Stimulated activated CD8-positive, alpha-beta memory T cell treated with anti-CD3 and anti-CD28 coated beads, Interleukin-2, amount 100 ng/mL, for 1 hour (primary cell): ENCODE measurements at places on chromosomes 16 and 17.

DNA sequence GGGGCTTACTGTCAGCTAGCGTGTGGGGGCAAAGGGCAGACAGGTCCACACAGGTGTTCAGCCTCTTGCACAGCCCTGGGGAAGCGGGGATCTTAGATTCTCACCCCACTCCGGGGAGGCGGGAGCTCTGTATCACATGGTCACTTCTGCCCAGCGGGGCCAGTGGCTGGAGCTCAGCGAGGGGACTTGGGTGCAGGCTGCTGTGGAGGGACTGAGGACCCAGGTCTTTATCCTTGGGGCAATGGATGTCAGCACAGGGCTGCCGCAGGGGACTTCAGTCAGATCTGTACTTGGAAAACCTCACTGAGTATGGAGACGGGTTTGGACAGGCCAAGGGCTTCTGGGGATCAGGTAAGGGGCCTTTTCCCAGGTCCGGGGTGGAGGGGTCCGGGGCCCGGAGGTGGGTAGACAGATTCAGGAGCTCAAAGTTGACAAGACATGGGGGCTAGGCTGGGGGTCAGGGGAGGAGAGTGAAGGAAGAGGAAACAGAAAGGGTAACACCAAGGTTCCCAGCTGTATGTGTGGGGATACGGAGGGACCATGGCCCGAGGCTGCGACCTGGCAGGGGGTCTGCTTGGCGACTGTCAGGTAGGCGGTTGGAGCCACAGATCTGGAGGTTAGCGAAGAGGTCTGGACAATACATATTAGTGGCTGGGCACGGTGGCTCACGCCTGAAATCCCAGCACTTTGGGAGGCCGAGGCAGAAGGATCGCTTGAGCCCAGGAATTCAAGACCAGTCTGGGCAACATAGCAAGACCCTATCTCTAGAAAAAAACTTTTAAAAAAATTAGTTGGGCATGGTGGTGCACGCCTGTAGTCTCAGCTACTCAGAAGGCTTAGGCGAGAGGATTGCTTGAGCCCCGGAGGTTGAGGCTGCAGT is 15.1 kb upstream of the BAIAP2 start:
- DNase-seq: no peak

DNA sequence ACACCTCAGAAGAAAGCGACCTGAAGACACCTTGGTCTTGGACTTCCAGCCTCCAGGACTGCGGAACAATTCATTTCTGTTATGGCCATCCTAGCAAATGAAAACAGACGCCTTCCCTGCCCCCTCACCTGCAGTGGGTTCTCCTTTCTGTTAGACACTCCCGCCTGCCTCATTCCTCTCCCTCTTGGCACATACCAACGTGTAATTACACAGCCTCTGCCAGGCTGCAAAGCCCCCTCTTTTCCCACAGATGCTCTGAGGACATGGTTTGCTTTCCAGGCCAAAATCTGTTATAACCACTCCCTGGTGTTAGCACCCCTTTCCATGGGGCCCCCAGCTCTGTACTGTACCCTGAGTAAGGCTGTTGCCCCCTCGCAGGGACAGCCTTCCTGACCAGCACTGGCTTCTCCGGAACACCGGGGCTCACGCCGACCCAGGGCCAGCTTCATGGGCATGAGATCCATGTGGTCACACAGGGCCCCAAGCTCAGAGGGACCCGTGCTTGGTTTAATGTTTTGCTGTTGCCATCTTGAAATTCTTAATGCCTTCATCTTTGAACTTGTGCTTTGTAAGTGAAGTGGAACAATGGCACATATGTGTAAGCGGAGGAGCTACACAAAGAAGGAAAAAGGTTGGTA is 64.1 kb downstream of the SDK2 start:
- no peak for DNase-seq

- DNase-seq: no peak
These were observed 250.1 kb upstream of the CDH5 start for GRCh38 chr16:66116163-66117002.

DNA sequence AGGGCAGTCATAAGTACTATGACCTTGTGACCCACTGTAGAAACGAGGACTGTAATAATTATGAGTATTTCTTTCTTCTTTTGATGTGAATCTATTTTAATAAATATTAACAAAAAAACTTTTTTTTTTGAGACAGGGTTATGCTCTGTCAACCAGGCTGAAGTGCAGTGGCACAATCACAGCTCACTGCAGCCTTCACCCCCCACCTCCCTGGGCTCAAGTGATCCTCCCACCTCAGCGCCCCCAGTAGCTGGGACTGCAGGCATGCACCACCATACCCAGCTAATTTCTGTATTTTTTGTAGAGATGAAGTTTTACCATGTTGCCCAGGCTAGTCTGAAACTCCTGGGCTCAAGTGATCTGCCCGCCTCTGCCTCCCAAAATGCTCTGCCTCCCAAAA is 32.6 kb downstream of the SCPEP1 start:
- no peak for DNase-seq

DNA sequence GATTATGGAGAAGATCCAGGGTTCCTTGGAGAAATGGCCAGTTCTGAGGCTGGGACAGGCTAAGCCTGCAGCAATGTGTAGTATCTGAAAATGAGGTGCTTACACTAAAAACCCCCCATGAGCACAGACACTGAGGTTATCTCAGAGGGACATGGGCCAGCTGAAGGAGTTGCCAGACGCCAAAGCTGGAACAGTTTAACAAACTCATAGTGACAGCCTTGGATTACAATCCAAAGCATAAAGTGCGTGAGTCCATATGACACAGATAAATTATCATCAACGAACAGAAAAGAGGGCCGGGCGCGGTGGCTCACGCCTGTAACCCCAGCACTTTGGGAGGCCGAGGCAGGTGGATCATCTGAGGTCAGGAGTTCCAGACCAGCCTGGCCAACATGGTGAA is 11.2 kb upstream of the CAPN15 start:
- DNase-seq: no peak

- no peak for DNase-seq
These were observed 47.8 kb downstream of the MEOX1 start for GRCh38 chr17:43613917-43614316.

GRCh38 chr17:79835470-79835899 is 3.8 kb downstream of the CBX4 start:
- DNase-seq: no peak

DNA sequence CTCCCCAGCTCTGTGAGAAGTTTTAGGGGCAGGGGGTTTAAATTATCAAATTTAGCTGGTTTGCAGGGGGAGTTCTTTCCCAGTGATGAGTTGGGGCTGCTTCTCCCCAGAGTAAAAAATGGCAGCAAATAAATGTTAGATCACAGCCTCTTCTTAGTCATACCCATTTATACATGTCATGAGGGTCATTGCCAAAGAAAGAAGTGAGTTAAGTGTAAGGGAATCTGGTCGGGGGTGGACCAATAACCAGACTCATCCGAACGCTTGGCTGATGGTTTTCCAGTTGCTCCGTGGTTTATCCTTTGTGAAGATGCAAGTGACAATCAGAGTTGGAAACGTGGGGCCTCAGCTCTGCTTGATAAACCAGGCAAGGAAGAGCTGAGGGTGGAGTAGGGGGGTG is 87.1 kb downstream of the PLXDC1 start:
- no peak for DNase-seq

- no peak for DNase-seq
These were observed 715.7 kb upstream of the SOX9 start for GRCh38 chr17:71405101-71405500.

- DNase-seq: no peak
These were observed 48.9 kb upstream of the LHX1 start for GRCh38 chr17:36888236-36888951.

DNA sequence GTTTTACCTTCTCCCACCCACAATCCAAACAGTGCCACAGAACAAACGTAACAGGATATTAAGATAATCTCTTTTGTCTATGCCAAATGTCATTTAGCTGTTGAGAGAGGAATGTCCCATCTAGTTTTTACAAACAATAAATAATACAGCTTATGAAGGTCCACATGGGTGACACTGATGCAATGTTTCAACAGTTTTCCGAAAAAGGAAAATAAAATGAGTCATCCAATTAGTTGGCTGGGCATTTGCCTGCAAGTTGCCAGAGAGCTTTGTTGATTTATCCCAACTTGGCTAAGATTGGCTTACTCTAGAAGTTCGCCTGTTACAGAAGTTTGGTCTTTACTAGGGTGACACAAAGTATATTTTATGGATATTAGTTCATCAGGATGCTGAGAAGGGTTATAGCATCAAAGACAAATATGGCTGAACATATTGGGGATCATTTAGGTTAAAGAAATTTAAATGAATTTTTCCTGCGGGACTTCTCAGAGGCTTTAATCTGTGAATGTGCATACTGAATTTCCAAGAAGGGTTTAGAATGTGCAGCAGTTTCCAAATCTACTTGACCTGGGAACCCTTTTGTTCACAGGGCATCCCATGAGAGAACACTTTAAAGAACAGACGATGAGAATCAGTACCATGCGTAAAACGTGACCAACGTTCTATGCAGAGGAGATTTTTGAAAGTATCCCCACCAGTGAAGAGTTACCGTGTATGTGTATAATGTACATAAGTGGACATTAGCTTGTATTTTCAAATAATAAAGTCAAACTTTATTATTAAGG is 73.1 kb downstream of the CDH13 start:
- DNase-seq: no peak
